ENCODE measurements at places on chromosomes 12 and 14.

DNA sequence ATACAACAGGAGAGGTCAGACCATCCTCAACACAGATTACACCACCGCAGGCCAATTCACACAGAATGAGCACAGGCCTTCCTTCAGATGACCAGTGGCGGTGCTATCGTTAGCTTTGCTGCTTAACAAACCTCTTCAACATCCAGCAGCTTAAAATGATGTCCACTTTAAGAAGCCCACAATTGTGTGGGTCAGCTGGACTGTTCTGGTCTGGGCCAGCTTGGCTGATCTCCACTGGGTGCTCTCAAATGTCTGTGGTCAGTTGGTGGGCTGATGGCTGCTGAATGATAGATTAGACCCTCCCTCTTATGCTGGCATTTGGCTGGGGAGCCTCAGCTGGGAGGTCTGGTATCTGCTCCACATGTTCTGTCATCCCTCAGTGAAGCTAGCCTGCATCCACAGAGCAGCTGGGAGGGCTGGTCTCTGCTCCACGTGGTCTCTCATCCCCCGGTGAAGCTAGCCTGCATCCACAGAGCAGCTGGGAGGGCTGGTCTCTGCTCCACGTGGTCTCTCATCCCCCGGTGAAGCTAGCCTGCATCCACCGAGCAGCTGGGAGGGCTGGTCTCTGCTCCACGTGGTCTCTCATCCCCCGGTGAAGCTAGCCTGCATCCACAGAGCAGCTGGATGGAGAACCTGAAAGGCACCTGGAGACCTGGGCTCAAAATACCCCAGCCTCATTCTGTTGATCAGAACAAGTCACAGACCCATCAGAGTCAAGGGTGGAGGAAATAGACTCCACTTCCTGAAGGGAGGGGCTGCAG lies 203.6 kb upstream of the DIO3 start:
- no peak for DNase-seq

DNA sequence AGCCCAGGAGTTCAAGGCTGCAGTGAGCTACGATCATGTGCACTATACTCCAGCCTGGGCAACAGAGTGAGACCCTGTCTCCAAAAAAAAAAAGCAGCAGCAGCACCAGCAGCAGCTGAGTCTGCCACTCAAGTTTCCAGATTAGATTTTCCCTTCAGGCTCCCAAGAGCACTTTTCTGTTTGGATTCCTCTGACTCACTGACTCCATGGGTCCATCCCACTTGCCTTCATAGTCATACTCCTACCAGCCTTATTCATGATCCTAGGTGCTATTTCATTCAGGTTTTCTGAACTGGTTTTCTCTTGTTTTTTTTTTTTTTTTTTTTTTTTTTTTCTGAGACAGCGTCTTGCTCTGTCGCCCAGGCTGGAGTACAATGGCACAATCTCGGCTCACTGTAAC lies 6.8 kb upstream of the TWF1 start:
- DNase-seq, result peak; percentile 63

- DNase-seq, result no peak
Observed at GRCh38 chr14:49463146-49463545, 123.0 kb downstream of the RPS29 start.

GRCh38 chr12:836952-837351 lies 84.6 kb downstream of the WNK1 start:
- no peak for DNase-seq

DNA sequence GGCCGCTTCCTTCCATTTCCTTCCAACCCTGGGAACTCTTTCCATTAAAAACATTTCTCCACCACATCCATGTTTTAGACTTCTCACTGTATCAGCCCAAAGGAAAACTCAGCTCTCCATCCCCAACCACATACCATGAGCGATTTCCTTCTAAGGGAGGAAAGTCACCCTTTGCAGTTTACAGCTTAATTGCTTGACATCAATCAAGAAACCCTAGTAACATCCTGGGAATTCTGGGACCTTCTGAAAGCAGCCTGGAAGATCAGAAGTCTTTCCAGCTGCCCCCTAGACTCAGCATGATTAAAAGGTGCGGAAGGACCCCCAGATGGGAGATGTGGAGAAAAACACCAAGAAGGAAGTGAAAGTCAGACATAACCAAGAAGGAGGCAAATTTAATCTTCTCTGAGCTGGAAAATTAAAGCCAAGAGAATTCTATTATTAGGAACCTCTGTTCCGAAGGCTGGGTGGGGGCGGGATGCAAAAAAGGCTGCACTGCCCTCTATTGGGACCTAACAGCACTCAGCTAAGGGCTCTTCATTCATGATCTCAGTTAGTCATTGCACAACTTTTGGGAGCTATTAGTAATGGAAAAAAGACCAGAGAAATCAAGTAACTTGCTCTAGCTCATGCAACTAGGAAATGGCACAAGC lies 73.3 kb upstream of the PLXNC1 start:
- DNase-seq, result peak; percentile 42

DNA sequence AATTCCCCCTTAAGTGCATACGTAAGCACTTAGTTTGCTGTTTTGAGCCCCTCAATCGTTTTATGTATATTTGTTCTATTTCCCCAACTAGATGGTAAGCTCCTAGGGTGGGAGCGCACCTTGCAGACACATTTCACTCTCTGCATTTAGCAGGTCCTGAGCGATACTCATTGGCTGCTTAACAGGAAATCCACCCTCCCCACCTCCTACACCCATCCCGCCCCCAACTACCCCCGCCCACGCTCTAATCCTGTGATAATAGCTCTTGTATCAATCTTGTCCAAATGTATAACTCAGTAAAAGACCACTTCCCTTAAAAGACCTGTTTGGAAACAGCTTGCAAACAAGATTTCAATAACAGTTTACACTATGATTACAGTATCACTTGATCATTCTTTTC lies 8.1 kb downstream of the LPAR5 start:
- DNase-seq, result no peak

DNA sequence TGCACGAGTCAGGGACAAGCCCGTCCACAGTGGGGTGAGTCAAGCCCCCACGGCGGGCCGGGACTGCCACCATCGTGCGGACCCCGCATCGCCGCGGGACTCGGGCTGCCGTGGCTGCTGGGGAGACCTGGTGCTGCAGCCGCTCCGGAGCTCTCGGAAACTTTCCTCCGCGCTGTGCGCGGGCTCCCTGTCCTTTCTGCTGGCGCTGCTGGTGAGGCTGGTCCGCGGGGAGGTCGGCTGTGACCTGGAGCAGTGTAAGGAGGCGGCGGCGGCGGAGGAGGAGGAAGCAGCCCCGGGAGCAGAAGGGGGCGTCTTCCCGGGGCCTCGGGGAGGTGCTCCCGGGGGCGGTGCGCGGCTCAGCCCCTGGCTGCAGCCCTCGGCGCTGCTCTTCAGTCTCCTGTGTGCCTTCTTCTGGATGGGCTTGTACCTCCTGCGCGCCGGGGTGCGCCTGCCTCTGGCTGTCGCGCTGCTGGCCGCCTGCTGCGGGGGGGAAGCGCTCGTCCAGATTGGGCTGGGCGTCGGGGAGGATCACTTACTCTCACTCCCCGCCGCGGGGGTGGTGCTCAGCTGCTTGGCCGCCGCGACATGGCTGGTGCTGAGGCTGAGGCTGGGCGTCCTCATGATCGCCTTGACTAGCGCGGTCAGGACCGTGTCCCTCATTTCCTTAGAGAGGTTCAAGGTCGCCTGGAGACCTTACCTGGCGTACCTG lies 1.1 kb downstream of the PDE3A start:
- DNase-seq, result peak; percentile 69

- no peak for DNase-seq
Observed at GRCh38 chr12:64528616-64529015, 76.7 kb downstream of the TBK1 start.

GRCh38 chr12:3333991-3334391 lies 157.0 kb upstream of the PRMT8 start:
- DNase-seq, result no peak

DNA sequence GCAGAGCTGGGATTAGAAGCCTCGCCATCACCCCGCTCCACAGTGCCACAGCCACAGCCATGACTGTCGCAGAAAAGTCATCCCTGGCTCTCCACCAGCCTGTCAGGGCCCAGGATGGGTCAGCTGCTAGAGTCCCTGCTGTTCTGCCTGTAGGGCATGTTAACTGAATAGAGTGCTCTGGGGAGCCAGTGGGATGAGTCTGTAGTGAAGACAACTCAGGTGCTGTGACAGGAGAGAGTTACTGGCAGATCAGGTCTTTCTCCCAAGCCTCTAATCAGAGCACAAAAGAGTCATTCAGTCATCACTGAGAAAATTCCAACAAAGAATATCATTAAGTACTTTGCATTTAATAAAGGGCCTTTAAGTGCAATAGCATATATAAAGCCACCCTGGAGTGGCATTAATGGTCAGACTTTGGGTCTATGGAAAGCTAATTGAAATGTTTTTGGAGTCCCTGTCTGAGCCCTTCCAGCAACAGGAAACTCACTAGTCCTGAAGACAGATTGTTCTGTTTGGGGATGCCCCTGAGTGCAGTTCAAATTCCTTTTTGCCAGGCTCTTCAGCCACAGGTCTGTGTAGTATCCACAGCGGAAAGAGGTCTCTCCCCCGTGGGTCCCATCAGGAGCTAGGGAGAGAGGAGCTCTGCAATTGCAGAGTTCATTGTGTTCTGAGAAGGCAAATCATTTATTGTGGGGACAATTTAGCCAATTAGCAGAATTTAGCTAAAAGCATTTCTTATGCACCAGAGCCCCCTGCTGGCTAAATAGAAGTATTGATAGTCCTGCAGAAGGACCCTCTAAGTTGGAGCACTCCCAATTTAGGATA lies 45.2 kb upstream of the C14orf132 start:
- DNase-seq, result peak; percentile 55

GRCh38 chr14:77458249-77458950 lies 507 bp downstream of the AHSA1 start:
- no peak for DNase-seq

- DNase-seq, result no peak
Observed at GRCh38 chr12:31476437-31476836, 114.5 kb downstream of the DENND5B start.

GRCh38 chr12:88753066-88753465 lies 172.8 kb upstream of the KITLG start:
- peak; percentile 27 for DNase-seq

DNA sequence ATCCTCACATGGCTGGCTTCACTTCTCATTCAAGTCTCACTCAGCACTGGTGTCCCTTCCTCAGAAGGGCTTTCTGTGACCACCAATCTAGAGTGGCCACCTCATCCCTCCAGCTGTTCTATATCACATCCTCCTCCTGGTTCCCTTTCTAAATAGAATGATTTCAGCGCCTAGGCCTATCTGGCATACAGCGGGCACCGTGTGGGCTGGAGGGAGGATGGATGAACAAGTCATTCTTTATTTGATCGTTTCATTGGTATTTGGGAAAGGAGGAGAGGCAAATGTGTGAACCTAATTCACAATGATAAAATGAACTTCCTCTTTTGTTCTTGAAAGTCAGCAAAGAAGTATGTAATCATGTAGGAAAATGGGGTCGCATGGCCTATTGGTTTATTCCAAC lies 394.2 kb downstream of the DPF3 start:
- no peak for DNase-seq

DNA sequence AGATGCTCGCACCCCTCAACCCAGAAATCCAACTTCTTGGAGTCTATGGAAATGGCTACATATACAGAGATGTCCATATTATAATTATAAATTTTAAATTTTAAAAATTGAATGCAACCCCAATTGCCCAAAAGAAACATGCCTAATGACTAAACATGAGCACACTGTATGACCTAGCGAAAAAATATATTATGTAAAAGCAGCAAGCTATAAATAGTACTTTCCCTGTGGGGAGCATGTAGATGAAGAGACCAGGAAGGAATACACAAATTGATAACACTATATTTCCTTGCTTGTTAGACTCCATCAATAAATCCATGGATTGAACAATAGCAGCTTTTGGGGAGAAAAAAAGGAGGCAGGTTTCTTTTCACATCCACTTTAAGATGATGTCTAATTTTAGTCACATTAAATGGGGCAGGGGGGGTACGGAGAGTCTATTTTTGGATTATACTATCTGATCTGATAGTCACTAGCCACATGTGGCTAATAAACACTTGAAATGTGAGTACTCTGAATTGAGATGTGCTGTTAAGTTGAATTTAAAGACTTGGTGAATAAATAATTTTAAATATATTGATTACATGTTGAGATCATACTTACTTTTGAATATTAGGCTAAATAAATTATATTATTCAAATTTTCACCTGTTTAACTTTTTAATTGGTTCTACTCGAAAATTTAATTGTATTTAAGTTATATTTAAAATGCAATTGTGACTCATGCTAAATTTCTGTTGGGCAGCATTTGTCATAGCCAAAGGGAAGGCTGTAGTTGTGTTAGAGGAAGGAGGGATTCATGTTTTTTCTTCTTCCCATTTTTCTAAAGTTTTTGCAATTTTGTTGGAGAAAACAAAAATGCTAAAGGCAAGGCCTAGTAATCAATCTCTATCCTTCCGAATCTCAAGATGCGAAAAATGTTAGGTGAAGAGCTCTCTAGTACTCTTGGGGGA lies 17.5 kb downstream of the MAX start:
- DNase-seq, result no peak

GRCh38 chr12:122422730-122423257 lies 325 bp upstream of the CLIP1 start:
- no peak for DNase-seq

DNA sequence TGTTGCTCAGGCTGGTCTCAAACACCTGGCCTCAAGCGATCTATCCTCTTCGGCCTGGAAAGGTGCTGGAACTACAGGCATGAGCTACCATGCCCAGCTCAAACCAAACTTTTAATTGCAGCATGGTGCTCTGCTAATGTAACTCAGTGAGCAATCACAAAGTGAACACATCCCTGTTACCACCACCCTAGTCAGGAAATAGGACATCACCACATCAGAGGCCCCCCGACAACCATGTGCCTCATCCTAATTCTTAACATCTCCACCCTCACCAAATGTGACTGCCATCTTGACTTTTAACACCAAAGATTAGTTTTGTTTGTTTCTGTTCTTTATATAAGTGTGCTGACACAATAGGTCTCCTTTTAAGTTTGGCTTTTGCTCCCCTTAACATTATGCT lies 22.8 kb upstream of the SDR39U1 start:
- no peak for DNase-seq

GRCh38 chr12:102174761-102175160 lies 22.9 kb downstream of the PMCH start:
- DNase-seq, result no peak

DNA sequence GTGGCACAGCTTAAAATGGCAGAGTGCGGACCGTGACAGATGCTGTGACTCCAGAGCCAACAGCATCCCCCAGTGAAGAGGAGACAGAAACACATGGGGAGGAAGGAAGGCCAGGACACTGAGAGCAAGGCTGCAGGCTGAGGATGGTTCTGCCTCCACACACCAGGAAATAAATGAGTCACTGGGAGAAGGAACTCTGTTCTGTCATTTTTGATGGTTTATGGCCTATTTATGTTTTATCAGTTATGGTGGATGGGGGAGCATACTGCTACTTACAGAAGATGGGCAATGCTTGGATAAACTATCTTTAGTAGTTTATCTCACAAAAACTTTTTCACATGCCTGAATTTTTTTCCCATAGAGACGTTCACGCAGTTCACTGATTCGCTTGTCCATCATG lies 33.8 kb downstream of the ZFYVE21 start:
- DNase-seq, result no peak

DNA sequence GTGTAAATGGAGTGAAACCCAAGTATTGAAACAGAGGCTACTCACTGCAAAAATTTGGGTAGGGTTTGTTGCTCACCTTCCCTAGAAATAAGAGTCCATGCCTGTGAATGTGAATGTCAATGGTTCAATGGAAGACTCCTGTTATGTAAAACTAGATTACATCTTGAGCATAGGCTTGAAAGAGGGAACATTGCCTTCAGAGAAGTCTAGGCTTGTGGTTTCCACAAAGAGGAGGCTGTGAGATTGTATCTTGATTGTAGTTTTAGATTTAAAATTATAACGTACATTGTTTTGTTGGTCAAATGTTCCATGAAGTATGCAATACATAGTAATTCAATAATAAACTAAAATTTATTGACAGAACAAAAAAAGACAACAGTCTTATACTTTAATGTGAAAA lies 413.7 kb upstream of the RPL10L start:
- DNase-seq, result no peak

All from kidney glomerular epithelial cell (primary cell).